ENCODE measurements at places on chromosomes 5 and 9. TPM values are rescaled to one million over a fixed set of nuclear protein-coding genes. Genes with fewer than 3 reads are reported as not detected.

The SPINK5 gene
- total RNA-seq, result not detected

- no peak overlapping the region for H3K27ac ChIP-seq
- H3K4me3 ChIP-seq, result no peak overlapping the region
- H3K4me1 ChIP-seq, result no peaks in the 10 kb centered on the region
- H3K27me3 ChIP-seq, result no peaks in the 10 kb centered on the region
- no peaks in the 10 kb centered on the region for H3K36me3 ChIP-seq
- peak; percentile 22 for DNase-seq
Observed at GRCh38 chr5:146722361-146722779, 156.2 kb downstream of the PPP2R2B start.

GRCh38 chr5:156208271-156208670 lies 118.7 kb upstream of the SGCD start:
- H3K27ac ChIP-seq, result no peak overlapping the region
- H3K4me3 ChIP-seq, result no peak overlapping the region
- H3K4me1 ChIP-seq, result no peaks in the 10 kb centered on the region
- H3K27me3 ChIP-seq, result no peaks in the 10 kb centered on the region
- DNase-seq, result peak; percentile 36

The FREM1 gene
- 0.11 TPM for total RNA-seq

The CLK4 gene
- total RNA-seq, result 19.0 TPM

DNA sequence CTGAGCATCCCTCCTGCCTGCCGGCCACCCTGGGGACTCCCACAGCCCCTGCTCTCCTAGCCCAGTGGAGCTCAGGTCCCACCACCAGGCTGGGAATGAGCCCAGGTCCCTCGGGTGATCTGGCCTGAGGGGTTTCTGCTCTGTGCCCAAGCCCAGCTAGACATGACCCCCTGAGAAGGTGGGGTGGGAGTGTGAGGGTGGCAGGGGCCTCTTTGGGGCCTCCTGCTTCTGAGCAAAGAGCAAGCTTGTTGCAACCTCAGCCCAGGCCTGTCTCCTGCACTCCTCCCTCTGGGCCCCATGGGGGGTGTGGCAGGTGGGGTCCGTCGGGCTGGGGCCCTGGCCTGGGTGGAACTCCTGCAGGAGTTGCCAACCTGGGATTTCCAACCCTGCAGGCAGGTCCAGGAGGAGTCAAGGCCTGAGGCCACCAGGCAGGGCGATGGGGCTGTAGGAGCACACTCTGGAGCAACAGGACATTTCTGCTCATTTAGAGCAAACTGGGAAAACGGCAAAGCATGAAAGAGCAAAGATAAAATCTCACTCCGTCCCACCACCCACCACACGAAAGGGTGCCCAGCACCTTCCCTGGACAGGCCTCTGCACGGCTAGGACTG lies 11.4 kb upstream of the NRARP start:
- no peaks in the 10 kb centered on the region for H3K36me3 ChIP-seq
- no peaks in the 10 kb centered on the region for H3K27me3 ChIP-seq
- H3K4me1 ChIP-seq, result no peaks in the 10 kb centered on the region
- no peak overlapping the region for H3K27ac ChIP-seq
- no peak for DNase-seq
- H3K4me3 ChIP-seq, result no peak overlapping the region
